CD4-positive, CD25-positive, alpha-beta regulatory T cell (primary cell): ENCODE measurements at places on chromosomes 12 and 14. TPM values are rescaled to one million over a fixed set of nuclear protein-coding genes. Genes with fewer than 3 reads are reported as not detected.

Gene LIN7A
- 0.25 TPM for total RNA-seq

Gene CARMIL3
- 0.52 TPM for total RNA-seq

Gene REM2
- total RNA-seq, result 11.1 TPM

Gene GLI1
- total RNA-seq, result 0.47 TPM

Gene SYNDIG1L
- total RNA-seq, result not detected

Gene DCP1B
- 23.9 TPM for total RNA-seq

Gene GLT8D2
- not detected for total RNA-seq

Gene FOXN4
- not detected for total RNA-seq

Gene NID2
- not detected for total RNA-seq
